H1 (cell line): ENCODE measurements at places on chromosomes 12 and 14. TPM values are rescaled to one million over a fixed set of nuclear protein-coding genes. Genes with fewer than 3 reads are reported as not detected.

The ITGA7 gene
- total RNA-seq, result 76.4 and 86.1 TPM in 2 replicates

The INSM2 gene
- total RNA-seq, result 0.10 TPM in 1 of 2 replicates, not detected in the other

The LRTM2 gene
- total RNA-seq, result not detected in 2 replicates

The DACT1 gene
- 26.2 and 29.8 TPM in 2 replicates for total RNA-seq

The GLIPR1 gene
- total RNA-seq, result 1.5 and 1.7 TPM in 2 replicates

The ESRRB gene
- 0.45 and 0.48 TPM in 2 replicates for total RNA-seq

The TEX52 gene
- total RNA-seq, result not detected in 2 replicates

The PLD4 gene
- total RNA-seq, result 0.04 TPM in 1 of 2 replicates, not detected in the other

The POLE2 gene
- total RNA-seq, result 31.2 and 34.0 TPM in 2 replicates
